Lung (tissue), 17 donors: ENCODE measurements at places on chromosomes 12 and 14. TPM values are rescaled to one million over a fixed set of nuclear protein-coding genes. Genes with fewer than 3 reads are reported as not detected.

- no peaks in the 10 kb centered on the region for H3K36me3 ChIP-seq
- H3K4me1 ChIP-seq: no peaks in the 10 kb centered on the region
- no peak for DNase-seq
- no peak overlapping the region for H3K27ac ChIP-seq
These were observed 57.6 kb upstream of the OTOGL start for GRCh38 chr12:80041692-80042091.

DNA sequence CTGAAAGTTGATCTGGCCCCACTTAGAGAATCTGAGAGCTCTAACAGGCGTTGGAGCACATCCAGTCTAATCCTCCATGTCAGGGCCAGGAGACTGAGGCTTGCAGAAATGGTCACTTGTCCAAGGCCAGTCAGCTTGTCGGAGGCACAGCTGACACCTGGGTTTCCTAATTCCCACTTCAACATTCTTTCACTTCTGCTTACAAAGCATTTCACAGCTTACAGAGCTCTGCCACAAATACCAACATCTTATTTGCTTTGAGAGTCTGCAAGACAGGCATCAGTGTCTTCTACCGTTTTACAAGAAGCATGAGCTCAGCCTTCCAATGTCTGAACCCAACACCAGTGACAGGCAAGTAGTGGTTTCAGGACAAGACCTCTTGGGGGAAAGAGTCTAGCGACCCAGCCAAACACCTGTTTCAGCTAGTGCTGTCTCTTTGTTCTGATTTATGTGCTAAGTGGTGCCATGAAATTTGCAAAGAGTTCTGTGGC, 31.8 kb downstream of the ISCA2 start:
- H3K4me3 ChIP-seq: no peak overlapping the region
- no peaks in the 10 kb centered on the region for H3K36me3 ChIP-seq
- no peak for DNase-seq
- peaks cover 8% of the 10 kb centered on the region for H3K4me1 ChIP-seq
- no peak overlapping the region for H3K27ac ChIP-seq

DNA sequence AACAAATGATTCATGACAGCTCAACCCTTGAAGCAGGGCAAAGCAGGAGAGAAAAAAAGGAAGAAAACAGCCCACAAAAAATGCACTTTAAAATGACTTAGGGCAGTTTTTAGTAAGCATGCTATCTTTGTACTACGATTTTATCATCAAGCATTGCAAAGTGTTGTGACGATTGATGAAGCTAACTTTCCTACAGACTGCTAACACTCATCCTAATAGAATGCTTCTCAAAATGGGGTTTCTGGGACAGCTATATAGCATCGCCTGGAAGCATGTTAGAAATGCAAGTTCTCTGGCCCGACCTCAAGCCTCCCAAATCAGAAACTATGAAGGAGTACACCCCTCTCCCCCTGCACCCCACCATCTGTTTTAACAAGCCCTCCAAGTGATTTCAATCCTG, 256.4 kb downstream of the SSPN start:
- H3K36me3 ChIP-seq: peaks cover 4% of the 10 kb centered on the region
- H3K27ac ChIP-seq: no peak overlapping the region
- H3K4me1 ChIP-seq: no peaks in the 10 kb centered on the region
- no peak overlapping the region for H3K4me3 ChIP-seq
- peak; percentile 33 for DNase-seq

GRCh38 chr12:105453316-105453715, 122.8 kb downstream of the C12orf75 start:
- no peaks in the 10 kb centered on the region for H3K36me3 ChIP-seq
- H3K4me3 ChIP-seq: no peak overlapping the region
- H3K4me1 ChIP-seq: no peaks in the 10 kb centered on the region
- no peaks in the 10 kb centered on the region for H3K27me3 ChIP-seq

GRCh38 chr14:94646481-94646880, 34.3 kb downstream of the SERPINA3 start:
- peaks cover 7% of the 10 kb centered on the region for H3K4me1 ChIP-seq
- no peaks in the 10 kb centered on the region for H3K27me3 ChIP-seq
- H3K36me3 ChIP-seq: no peaks in the 10 kb centered on the region

DNA sequence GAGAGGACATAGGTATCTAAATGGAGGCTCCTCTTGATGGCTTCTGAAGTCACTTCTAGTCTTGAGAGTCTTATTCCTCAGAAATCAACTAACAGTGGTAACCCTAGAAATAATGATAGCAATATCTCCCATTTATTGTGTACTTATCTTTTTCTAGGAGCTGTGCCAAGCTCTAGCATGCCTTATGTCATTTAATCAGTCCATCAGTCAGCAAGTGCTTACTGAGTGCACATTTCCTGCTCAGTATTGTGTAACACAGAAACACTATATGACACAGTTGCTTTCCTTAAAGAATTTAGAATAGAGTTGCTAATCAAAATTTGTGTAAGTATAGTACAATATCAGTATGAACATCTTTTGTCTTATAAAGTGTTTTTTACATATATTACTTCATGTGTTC, 36.6 kb downstream of the KRT76 start:
- peaks cover 3% of the 10 kb centered on the region for H3K27me3 ChIP-seq
- no peaks in the 10 kb centered on the region for H3K36me3 ChIP-seq
- H3K4me3 ChIP-seq: no peak overlapping the region
- DNase-seq: peak; percentile 3
- H3K4me1 ChIP-seq: no peaks in the 10 kb centered on the region

DNA sequence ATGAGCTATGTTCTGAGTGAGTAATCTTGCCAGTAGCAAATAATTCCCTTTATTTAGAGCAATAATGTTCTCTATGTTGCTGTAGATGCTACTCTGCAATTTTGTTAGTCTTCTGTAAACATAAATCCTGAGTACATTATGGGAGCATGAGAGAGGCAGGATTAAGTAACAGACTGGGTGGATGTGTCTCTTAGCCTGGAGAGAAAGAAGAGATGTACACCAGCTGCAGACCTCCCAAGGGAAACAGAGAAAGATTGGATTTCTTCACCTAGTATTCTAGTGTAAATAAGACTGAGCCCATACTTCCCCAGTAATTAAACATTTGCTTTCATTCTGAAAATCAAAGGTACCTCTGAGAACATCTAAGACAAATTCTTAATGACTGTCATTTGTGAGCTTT, 564.0 kb downstream of the TRHDE start:
- no peak overlapping the region for H3K27ac ChIP-seq
- no peaks in the 10 kb centered on the region for H3K27me3 ChIP-seq
- no peak for DNase-seq
- no peaks in the 10 kb centered on the region for H3K36me3 ChIP-seq
- no peak overlapping the region for H3K4me3 ChIP-seq
- H3K4me1 ChIP-seq: no peaks in the 10 kb centered on the region

GRCh38 chr12:29048787-29049186, 100.3 kb upstream of the FAR2 start:
- no peak overlapping the region for H3K27ac ChIP-seq
- H3K4me3 ChIP-seq: no peak overlapping the region
- no peaks in the 10 kb centered on the region for H3K27me3 ChIP-seq
- H3K4me1 ChIP-seq: no peaks in the 10 kb centered on the region
- DNase-seq: no peak

DNA sequence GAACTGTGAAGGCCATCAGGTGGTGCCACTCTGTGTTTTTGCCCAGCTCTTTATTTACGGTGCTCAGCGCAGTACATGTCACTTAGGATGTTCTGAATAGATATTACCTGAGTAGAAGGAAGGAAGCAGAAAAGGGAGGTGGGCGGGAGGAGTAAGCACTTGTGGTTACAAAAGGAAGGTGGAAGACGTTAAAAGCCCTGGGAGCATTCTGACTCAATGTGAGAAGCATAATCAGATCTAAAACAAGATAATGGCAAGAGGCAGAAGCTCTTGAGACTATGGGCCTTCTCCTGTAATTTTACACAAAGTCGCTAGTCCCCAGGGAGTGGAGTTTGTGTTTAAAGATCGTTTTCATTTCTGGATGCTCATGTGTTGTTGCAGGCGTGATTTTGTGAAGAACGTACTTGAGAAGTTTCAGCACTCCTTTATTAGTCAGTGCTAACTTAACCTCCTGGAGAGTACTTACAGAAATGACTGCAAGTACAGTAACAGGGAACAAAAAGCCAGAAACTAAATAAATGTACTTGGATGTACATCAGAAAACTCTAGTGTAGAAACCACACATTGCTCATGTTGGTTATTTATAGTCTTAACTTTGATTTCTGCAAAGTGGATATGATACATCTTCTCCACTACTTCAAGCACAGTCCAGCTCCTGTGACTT, 1523.5 kb downstream of the AACS start:
- H3K27ac ChIP-seq: no peak overlapping the region
- no peaks in the 10 kb centered on the region for H3K36me3 ChIP-seq
- H3K4me1 ChIP-seq: no peaks in the 10 kb centered on the region
- DNase-seq: no peak

GRCh38 chr12:81416571-81416970, 338.7 kb downstream of the ACSS3 start:
- H3K36me3 ChIP-seq: no peaks in the 10 kb centered on the region
- H3K27me3 ChIP-seq: no peaks in the 10 kb centered on the region
- DNase-seq: no peak
- no peaks in the 10 kb centered on the region for H3K4me1 ChIP-seq

GRCh38 chr12:65306366-65307168, 28.1 kb downstream of the MSRB3 start:
- no peaks in the 10 kb centered on the region for H3K27me3 ChIP-seq
- peak; percentile 57 for DNase-seq
- H3K4me1 ChIP-seq: no peaks in the 10 kb centered on the region

GRCh38 chr14:99146616-99147365, 125.2 kb downstream of the BCL11B start:
- no peaks in the 10 kb centered on the region for H3K4me1 ChIP-seq
- H3K27me3 ChIP-seq: no peaks in the 10 kb centered on the region
- H3K27ac ChIP-seq: no peak overlapping the region
- H3K36me3 ChIP-seq: no peaks in the 10 kb centered on the region

GRCh38 chr12:62839869-62840660, 94.9 kb downstream of the PPM1H start:
- no peak overlapping the region for H3K27ac ChIP-seq
- H3K36me3 ChIP-seq: no peaks in the 10 kb centered on the region

GRCh38 chr14:37589715-37590427, 5.2 kb downstream of the FOXA1 start:
- H3K4me1 ChIP-seq: no peaks in the 10 kb centered on the region
- no peak overlapping the region for H3K27ac ChIP-seq
- H3K4me3 ChIP-seq: no peak overlapping the region
- peak; percentile 20 for DNase-seq
- peaks cover 82% of the 10 kb centered on the region for H3K27me3 ChIP-seq
- H3K36me3 ChIP-seq: no peaks in the 10 kb centered on the region

DNA sequence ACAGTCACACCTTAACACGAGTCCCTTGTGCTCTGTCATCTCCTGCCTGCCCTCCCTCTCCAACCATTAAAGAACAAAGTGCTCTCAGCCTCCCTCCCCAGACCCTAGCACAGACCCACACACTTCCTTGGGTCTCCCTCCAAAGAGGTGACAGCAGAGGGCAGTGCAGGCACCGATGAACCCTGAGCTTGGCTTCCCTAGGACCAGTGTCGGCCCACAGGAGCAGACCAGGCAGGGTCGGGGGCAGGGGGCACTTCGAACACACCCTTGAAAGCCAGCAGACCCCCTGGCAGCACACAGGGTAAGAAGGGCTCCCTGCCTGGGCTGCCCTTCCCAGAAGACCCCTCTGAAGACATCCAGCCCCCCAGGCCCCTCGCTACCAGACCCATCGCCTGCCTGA, 7.0 kb downstream of the CDK2AP1 start:
- H3K4me1 ChIP-seq: peaks cover 18% of the 10 kb centered on the region
- H3K27me3 ChIP-seq: no peaks in the 10 kb centered on the region
- peak; percentile 23 for DNase-seq
- H3K4me3 ChIP-seq: no peak overlapping the region
- H3K36me3 ChIP-seq: peaks cover 33% of the 10 kb centered on the region

- no peak overlapping the region for H3K27ac ChIP-seq
- no peaks in the 10 kb centered on the region for H3K4me1 ChIP-seq
- no peaks in the 10 kb centered on the region for H3K36me3 ChIP-seq
- H3K27me3 ChIP-seq: no peaks in the 10 kb centered on the region
These were observed 22.7 kb upstream of the EID3 start for GRCh38 chr12:104280717-104281458.

DNA sequence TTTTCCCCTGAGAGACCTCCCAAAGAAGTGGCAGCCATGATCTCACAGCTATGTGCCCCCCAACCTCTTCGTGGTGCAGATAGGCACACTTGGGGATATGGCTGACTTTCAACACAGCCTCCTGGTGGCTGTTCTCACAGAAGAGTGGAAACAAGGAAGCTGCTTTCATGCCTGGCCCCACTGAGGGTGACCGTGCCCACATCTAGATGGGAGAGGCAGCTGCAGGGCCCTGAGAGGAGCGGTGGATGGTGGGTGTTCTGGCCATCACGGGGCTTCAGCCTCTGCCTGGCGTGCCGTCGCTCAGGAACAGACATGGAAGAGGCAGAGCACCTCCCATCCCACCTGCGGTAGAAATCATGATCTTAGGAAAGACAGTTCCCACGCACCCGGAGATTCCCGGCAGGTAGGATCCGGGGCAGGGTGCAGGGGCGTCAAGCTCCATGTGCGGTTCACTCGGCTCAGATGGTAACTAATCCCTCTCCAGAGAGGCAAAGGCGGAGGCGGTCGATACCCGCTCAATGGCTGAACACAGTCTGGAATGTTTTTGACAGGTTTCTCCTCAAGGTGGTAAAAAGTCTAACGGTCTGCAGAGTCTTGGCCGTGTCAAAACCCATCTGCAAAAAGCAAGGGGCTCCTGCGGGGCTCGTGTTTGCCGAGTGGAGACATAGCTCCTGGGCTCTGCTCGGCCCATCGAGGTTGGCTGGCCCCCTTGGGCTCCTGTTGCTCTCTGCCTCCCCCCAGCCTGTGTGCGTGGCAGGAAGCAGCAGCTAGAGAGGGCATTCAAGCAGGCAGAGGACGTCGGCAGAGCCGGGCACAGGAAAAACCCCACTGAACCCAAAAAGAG, 225.2 kb upstream of the RTL1 start:
- H3K4me3 ChIP-seq: no peak overlapping the region
- no peak overlapping the region for H3K27ac ChIP-seq
- DNase-seq: no peak

DNA sequence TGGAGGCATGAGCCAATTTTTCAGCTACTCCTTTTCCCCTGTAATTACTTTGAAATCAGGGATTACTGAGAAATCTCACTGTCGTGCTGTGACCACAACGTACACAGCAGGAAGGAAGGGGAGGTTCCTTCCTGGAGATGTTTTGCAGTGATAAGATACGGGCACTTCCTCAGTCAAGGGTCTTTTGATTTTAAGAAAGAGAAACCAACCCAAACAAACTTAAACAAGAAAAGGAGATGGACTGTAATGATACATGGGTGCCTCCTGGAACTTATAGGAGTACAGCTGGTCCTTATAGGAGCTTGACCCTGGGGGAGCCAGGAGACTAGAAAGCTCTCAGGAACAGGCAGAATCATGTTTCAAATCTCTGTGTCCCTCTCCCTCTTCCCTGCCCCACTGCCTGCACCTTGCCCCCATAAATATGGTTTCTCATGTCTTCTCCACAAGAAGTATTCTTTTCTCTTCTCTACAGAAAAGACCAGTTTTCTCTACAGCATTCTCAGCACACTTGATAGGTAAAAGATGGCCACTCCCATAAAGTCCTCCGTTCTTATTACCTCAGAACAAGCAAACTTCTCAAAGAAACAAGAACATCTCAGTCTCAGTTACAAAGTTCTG, 281.1 kb upstream of the AMIGO2 start:
- peaks cover 1% of the 10 kb centered on the region for H3K4me1 ChIP-seq
- no peak for DNase-seq
- H3K27ac ChIP-seq: peak overlapping the region; percentile 78
- H3K4me3 ChIP-seq: no peak overlapping the region

The DAO gene
- not detected for total RNA-seq

The TTC9 gene
- 7.5 TPM for total RNA-seq

The ATF7IP gene
- 122 TPM for total RNA-seq

The MSI1 gene
- total RNA-seq: 3.5 TPM

The VASH1 gene
- total RNA-seq: 25.4 TPM
